ENCODE measurements at places on chromosomes 1 and 21.
A peak's percentile ranks its signal among the peaks of the same experiment; 100 is the strongest.

- DNase-seq: no peak
These were observed 7.5 kb downstream of the XKR8 start for GRCh38 chr1:27967106-27967883.

DNA sequence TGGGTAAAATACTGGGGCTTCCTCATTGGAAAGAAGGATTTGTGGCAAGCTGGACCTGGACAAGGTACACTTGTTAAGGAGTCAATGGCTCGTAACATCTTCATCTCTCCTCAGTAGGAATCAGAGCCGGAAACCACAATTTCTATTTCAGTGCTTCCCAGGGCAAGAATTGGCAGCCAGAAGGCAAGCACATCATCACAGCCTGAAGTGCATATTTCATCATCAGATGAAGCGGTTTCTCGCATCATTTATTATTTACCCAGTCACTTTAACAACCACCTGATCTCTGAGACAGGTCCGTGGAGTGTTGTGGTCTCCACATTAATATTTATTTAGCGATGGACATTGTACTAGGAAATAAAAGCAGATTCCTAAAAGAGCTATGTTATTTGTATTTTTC, 55.0 kb downstream of the KCNJ15 start:
- no peak for DNase-seq

DNA sequence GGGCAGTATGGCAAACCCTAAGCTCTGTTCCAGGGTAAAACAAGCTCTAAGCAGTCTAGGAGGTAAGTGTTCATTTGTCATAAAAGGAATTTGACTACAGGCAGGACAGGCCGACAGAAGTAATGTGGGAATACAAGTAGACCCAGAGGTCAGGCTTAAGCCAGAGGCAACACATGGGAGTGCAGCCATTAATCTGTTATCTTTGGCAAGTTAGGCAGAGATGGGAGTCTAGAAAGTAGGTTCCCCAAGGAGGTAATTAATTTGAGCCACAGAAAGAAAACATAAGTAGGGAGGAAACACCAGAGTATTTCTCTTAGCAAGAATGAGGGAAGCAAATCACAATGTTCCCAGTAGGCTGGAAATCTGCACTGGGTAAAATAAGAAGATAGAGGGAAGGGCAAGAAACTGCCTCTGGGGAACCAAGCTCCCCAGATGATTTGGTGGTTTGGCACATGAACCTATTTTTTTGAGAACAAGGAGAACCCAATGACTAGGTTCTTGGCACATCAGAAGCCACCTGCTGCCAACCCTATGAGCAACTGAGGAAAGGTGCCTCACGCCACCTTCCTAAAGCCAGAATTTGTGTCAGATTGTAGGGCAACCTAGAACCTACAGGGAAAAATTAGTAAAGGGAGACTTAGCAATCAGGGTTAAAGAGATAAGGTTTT, 636.4 kb upstream of the PLXNA2 start:
- no peak for DNase-seq

DNA sequence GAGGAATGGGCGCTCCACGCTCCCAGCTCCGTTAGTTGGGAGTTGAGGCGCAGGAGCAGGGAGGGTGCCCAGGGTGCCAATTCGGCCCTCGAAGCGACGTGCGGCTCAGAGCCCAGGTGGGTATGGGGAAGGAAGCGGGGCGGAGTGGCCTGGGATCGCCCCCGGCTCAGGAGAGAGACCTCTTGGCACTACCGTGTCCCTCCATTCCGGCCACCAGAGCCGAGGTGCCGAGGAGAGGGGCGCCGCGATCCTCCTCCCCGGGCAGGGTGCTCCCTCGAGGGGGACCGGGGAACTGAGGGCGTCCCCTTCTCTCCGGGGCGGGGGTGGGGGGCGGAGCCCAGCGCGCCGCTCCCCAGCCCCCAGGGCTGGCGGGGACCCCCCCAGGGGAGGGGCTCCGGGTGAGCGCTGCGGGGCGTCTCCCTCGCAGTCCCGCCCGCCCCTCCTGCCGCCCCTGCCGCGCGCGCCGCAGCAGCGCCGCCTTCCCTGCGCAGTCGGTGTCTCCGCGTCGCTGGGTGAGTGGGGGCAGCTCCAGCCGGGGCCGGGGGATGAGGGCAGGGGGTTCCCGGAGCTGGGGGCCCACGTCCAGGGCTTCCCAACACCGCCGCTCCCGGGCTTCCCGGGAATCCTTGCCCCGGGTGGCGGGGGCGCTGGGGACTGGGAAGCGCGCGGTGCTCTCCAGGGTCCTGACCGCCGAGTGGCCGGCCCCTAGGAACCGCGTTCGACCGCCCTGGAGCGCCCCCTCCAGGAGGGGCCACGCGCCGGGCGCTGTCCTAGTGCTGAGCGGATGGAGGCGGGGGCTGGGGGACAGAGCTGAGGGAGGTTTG, at the start of gene HPCA:
TSS of gene HPCA (plus strand) at position 488 of the 824 bp plus-strand sequence. CDS start 2,408 bp downstream, outside the sequence.
- no peak for DNase-seq

DNA sequence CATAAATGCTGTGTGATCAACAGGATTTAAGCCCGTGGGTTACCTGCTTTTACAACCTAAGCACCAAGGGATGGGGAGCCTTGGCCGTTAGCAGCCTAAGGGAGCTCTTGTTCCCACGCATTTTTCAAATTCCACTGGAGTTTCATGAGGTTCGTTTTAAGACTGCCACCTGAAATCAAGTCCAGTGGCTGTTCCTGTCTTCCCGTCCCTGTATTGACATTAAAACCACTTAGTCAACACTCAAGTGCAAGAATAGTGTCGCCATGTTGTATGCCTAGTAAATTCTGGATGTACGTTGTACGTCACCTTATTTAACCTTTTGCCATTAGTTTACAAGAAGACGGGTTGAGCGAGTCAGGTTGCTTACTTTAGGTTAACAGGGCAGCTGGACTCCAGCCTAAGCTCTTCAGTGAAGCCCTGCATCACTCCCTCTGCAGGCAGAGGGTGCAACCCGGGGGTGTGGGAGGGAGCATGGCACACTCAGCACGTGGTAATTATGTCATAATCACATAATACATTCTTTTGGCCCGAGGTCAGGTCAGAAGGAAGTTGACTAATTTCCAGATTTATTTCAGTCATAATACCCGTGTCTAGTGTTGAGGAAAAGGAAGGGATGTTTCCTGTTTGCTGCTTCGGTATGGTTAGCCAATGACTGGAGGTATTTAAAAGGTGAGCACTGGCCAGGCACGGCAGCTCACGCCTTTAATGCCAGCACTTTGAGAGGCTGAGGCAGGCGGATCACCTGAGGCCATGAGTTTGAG, 42.5 kb downstream of the CNST start:
- peak; percentile 29 for DNase-seq

- no peak for DNase-seq
These were observed 453.1 kb upstream of the ZP4 start for GRCh38 chr1:238343852-238344251.

GRCh38 chr1:237029850-237030535, 12.0 kb upstream of the RYR2 start:
- no peak for DNase-seq

GRCh38 chr1:219414250-219414649, 198.7 kb downstream of the ZC3H11B start:
- no peak for DNase-seq

DNA sequence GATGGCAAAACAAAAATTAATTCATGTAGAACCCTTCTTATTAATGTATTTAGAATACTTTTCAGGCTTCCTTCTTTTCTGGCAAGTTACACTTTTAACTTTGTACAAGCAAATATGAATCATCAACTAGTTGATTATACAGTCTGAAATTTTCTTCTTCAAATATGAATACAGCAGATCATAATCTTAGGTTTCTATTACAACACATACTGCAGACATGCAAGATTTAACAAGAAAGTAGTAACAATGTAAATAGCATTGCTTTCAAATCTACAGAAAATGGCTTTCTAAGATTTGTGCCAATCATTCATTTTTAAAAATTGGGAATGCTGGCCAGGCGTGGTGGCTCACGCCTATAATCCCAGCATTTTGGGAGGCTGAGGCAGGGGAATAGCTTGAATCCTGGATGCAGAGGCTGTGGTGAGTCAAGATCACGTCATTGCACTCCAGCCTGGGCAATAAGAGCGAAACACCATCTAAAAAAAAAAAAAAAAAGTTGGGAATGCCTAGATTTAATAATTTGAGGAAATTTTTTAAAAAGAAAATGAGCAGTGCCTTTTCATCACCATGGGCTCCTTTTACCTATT, 68.4 kb upstream of the DPYD start:
- DNase-seq: no peak

GRCh38 chr21:15065392-15066122, 757 bp upstream of the NRIP1 start:
- DNase-seq: no peak

DNA sequence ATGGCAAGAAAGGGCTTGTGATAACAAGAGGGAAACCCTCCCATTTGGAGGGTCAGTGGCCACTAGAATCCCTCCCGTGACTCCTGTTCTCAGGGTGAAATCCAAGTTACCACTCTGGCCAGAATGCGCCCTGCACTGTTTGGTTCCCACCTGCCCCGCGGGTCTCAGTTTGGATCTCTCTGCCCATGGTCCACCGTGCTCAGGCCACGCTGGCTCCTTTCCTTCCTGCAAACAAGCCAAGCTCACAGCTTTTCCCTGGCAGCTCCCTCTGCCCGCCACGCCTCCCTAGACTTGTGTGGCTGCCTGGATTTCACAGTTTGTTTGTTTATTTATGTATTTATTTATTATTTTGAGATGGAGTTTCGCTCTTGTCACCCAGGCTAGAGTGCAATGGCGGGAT, 179.5 kb upstream of the VAMP3 start:
- DNase-seq: no peak
